ENCODE measurements at places on chromosomes 1 and 21.

GRCh38 chr1:94855307-94855700 is 35.1 kb downstream of the SLC44A3 start:
- DNase-seq = no peak

DNA sequence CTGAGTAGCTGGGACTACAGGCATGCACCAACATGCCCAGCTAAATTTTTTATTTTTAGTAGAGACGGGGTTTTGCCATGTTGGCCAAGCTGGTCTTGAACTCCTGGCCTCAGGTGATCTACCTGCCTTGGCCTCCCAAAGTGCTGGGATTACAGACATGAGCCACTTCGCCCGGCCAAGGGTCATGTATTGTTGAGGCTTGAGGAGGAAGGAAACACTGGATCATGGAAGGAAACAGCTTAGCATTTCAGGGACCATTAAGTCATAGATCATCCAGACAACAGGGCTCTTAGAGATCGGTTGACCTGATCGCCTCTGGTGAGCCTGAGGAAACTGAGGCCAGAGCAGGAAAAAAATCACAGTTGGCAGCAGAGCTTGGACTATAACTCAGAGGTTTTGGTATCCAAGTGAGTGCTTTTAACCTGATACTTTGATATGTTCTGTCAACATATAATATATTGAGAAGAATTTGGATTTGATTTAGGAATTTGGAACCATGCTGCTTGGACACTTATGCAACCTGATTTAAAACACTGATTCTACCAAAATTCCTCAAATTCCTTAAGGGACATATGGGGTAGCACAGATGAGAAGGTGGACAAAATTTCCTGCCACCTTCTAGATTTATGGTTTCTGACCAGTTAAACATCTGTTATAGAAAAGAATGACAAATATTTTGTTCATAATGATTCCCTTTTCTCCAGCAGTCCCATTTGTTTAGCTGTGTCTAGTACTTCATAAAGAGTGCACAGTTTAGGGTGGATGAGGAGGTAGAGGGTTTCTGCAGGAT is 13.1 kb upstream of the BMP8A start:
- no peak for DNase-seq

DNA sequence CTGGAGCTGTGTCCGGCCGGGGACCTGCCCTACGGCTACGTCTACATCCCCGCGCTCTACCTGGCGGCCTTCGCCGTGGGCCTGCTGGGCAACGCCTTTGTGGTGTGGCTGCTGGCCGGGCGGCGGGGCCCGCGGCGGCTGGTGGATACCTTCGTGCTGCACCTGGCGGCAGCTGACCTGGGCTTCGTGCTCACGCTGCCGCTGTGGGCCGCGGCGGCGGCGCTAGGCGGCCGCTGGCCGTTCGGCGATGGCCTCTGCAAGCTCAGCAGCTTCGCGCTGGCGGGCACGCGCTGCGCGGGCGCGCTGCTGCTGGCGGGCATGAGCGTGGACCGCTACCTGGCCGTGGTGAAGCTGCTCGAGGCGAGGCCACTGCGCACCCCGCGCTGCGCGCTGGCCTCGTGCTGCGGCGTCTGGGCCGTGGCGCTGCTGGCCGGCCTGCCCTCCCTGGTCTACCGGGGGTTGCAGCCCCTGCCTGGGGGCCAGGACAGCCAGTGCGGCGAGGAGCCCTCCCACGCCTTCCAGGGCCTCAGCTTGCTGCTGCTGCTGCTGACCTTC is 412 bp downstream of the GPR25 start:
- DNase-seq = no peak

- no peak for DNase-seq
Observed at GRCh38 chr1:209875515-209875914, 47.7 kb downstream of the UTP25 start.

- no peak for DNase-seq
Observed at GRCh38 chr21:38948377-38949069, 142.8 kb downstream of the ETS2 start.

DNA sequence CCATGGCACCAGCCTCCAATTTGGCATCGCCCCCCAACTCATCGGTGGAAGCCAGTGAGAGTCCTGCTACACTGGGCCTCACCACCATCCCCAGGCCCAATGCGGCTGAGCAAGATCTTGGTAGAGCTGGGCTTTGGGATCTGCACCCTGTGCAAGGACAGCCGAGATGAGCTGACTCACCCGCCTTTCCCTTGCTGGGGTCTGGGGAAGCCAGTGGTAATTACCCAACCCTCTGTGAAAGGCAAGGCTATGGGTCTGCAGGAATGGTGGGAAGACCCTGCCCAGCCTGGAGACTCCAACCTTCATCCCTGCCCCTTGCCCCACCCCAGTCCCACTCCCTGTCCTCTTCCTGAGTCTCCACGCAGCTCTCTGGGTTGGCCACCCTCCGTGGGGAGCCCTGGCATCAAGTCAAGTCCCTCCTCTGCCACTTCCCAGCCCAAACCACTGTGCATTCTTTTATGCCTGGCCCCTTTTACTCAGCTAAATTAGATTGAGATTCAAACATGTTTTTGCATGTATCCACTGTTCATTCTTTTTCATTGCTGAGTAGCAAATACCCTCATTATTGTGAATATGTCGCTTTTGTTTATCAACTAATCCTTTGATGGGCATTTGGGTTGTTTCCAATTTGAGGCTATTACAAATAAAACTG is 8.8 kb downstream of the SMCP start:
- DNase-seq = no peak

GRCh38 chr21:45051580-45052434 is 22.6 kb upstream of the ADARB1 start:
- no peak for DNase-seq

- DNase-seq = no peak
Observed at GRCh38 chr1:39321979-39322378, 117.5 kb downstream of the MACF1 start.

- no peak for DNase-seq
Observed at GRCh38 chr1:186849271-186849671, 20.5 kb downstream of the PLA2G4A start.

DNA sequence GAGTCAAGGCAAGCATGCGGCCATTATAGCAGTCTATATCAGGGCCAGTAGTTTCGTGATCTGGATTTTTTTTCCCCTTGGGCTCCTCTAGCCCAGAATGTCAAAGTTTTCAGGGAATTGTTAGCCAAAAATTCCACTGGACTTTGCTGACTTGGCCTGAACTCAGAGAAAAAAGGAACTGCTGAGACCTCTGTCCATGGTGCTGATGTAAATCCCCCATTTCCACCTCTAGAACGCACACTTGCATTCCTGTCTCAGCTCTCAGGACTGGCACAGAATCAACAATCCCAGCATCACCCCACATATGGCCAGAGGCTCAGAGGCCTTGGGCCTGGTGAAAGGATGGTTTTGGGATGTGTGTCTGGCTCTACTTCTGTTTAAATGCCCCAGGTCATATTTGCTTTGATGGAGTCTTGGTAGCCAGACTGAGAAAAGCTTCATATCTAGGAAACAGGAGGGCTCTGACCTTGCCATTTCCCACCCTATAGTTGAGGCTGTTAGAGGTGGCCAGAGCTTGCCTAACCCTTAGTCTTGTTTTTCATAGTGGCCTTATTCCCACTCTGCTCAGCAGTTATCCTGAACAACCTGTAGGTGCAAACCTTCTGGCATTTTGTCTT is 16.9 kb upstream of the EFCAB14 start:
- DNase-seq = peak; percentile 32

DNA sequence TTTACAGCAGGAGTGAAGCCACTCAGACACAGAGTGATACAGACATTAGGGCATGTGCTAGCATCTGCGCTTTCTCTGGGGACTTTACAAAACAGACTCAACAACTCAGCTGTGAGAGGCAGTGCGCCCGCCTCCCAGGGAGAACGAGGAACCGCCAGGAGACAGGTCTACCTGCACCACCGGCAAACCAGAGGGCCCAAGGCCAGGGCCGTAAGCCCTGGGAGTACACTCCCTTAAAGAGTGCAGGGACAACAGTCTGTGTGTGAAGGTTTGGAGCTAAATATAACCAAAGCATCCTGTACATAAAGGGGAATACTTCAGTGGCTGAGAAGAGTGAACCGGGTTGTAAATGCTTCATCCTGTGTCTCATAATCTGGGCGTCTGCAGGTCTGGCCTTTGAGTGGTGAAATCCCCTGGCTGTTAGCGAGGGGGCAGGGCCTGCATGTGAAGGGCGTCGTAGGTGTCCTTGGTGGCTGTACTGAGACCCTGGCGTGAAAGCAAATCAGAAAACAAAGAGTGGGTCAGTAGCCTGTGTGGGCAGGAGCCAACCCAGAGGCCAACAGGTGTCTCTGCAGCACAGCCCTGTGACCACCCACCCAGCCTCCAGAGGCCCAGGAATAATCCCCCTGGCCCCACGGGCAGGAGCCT is 86.9 kb downstream of the CD247 start:
- DNase-seq = no peak

GRCh38 chr1:9197186-9198099 is 37.1 kb upstream of the H6PD start:
- DNase-seq = no peak

- no peak for DNase-seq
Observed at GRCh38 chr21:44942566-44942965, 2.7 kb downstream of the SLX9 start.

DNA sequence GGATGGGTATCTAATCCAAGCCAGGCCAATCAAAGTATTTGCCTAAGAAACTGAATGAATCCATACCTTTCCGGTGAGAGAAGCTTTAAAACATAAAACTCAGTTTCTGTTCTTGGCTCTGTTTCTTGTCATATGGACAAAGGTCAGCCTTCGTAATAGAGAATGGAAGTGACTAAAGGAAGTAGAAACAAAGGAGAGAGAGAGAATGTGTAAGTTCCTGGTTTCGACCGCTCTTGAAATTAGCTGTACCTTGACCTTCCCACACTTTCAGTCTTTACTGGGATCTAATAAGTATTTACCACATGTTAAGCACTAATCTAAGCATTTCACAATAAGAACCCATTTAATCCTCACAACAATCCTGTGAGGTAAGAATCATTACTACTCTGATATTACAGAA is 19.6 kb upstream of the CLCA4 start:
- no peak for DNase-seq

DNA sequence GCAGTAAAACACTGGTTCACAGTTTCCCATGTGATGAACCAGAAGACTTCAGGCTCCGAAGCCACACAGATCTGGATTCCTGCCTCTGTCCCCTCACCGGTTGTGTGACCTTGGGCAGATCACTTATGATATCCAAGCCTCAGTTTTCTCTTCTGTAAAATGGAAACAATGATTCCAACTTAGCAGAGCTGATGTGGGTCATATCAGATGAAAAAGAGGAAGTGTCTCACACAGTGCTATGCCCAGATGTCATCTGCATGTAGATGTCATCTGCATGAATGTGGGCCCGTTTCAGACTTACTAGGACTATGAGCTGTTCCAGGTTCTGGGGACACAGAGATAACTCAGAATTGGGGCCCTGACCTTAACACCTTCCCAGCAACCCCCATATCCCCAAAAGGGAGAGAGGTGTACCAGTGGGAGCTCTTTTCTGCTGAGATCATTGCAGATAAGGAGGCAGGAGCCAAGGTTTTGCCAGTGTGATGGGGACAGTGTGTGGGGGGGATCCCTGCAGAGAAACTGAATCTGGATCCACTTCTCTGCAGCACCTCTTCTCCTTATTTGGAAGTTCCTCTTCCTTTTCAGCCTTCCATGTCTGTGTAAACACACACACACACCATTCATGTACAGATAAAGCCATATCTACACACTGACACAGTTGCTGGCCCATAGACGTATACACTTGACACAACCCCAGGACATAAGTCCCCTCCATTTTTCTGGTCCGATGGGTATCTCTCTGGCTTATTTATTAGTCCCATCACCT is 5.0 kb upstream of the ADGRB2 start:
- DNase-seq = peak; percentile 57

GRCh38 chr1:108813326-108813725 is 43.6 kb downstream of the AKNAD1 start:
- no peak for DNase-seq

GRCh38 chr1:79376106-79376505 is 369.6 kb upstream of the ADGRL4 start:
- DNase-seq = no peak

- DNase-seq = peak; percentile 87
Observed at GRCh38 chr21:34129039-34129891, 55.9 kb downstream of the MRPS6 start.

DNA sequence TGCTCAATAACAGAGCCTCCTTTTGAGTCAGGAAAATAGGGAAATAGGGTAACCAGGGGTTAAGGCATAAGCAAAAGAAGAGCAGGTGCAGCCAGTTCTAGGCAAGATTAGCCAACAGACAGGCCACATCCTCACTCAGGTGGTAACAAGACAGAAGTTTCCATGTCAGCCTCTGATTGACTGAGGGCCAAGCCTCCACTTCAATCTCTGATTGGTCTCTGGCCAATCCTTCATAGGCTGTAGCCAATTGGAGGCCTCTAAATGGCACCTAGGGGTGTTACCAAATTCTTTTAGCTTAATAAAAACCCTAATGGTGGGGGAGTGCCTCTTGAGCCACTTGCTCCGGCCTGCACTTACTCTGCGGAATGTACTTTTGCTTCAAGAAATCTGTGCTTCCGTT is 37.2 kb downstream of the LACTBL1 start:
- DNase-seq = no peak

DNA sequence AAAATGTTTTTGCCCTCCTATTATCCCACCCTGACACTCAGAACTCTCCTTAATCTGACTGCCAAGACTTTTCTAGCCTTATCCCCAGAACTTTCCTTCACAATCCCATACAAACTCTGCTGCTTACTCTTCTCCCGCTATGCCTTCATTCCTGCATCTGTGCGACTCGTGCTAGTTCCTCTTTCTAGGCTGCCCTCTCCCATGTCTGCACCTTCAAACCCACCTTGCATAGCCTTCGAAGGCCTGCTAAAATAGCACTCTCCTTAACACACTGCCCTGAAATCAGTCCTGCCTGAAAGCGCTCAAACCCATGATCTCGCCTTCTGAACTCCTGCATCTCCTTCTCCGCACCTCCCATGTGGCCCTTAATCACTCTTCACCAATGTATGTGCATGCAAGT is 2.5 kb upstream of the NCF2 start:
- DNase-seq = no peak

DNA sequence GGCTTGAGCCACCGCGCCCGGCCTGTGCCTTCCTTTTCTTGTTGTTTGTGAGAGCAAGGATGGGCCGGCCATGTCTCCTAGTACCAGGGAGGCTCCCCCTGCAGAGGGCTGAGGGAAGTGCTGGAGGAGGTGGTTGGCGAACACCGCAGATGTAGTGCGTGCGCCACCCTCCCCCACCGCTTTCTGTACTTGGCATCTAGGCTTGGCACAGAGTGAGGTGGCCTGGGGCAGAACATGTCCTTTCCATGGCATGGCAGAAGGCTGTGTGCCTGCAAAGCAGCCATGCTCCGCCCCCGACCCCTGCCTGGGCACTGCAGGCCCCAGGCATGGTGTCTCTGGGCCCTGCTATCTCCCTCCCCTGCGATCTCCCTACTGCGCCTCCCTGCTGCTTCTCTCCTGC is 30.7 kb downstream of the ALPL start:
- DNase-seq = peak; percentile 29

- DNase-seq = no peak
Observed at GRCh38 chr1:31583995-31584868, 7.9 kb downstream of the TINAGL1 start.

- DNase-seq = no peak
Observed at GRCh38 chr1:24107462-24108138, 4.3 kb downstream of the MYOM3 start.

GRCh38 chr21:35208810-35209517 is 159.9 kb upstream of the RUNX1 start:
- DNase-seq = no peak

- DNase-seq = no peak
Observed at GRCh38 chr1:229059671-229060539, 211.0 kb upstream of the RAB4A start.

GRCh38 chr1:159937054-159937750 is 8.2 kb downstream of the IGSF9 start:
- DNase-seq = no peak
